ENCODE measurements at places on chromosomes 5 and 9.
A peak's percentile ranks its signal among the peaks of the same experiment; 100 is the strongest.

DNA sequence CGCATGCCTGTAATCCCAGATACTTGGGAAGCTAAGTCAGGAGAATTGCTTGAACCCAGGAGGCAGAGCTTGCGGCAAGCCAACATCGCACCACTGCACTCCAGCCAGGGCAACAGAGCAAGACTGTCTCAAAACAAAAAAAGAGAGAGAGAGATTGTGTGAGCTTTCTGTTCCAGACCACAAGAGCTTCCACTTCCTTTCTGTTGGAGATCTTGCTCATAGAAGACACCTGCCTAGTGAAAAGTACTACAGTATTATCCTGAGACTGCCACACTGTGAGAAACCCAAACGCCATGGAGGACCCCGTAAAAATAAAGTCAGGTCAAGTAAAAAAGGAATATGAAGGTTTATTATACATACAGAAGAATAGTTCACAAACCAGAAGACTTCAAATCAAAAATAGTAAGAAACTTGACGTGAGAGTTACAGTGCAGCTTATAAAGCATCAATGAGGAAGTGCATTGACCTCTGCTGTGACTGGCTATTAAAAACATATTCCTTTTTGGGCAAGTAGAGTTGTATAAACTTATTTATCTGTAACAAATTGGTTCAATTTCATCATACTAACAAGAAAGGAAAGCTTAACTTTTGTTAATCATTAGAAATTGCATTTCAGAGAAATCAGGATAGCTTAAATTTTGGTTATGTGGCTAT, 4.3 kb upstream of the EMB start:
- DNase-seq: no peak

- DNase-seq: no peak
Observed at GRCh38 chr5:118988866-118989180, 476 bp upstream of the DTWD2 start.

DNA sequence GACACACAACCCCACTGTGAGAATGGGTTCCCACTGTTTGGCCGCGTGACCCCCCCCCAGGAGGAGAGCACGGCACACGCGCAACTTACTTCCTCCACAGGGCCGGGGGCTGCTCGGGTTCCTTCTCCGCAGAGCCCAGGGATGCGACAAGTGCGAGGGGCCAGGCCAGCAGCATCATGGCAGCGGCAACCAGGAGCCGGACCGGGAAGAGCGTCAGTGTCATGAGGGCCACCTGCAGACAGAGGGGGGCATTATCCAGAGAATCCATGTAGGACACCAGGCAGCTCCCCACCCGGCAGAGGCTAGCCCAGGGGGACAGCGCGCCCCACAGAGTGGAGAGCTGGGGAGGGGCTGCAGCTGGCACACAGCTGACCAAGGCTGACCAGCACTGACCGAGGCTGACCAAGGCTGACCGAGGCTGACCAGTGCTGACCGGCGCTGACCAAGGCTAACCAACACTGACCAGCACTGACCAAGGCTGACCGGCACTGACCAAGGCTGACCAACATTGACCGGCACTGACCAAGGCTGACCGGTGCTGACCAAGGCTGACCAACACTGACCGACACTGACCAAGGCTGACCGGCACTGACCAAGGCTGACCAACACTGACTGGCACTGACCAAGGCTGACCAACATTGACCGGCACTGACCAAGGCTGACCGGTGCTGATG, 22.3 kb downstream of the LPCAT1 start:
- DNase-seq: no peak

DNA sequence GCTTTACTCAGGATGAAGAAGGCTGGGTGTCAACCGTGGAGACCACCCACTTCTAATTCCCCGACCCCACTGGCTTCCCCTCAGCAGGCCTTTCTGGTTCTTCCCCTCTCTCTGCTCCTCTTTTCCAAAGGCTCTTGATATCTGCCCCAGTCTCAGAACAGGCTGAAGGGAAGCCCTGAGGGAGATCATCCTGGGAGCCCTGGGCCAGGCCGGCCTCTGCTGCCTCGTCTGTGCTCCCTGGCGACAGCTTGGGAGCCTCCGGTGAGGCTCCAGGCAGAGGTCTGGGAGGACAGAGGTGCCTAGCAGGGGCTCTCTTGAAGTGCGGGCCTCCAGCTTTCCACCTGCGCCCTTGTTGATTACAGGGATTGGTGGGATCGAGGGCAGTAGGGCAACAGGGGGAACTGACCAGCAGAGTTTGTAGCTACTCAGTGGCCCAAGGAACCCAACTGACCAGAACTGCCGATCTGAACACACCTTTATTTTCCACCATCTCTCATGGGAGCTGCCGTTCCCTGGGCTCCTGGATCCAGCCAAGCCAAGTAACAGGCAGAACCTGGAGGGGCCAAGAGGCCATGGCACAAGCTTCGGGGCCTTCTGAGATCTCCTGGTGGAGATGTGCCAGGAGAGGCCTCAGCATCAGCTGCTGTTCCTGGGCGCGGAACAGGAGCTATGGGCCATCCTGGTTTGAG, 198.5 kb downstream of the CACNA1B start:
- no peak for DNase-seq

- DNase-seq: no peak
Observed at GRCh38 chr5:176870110-176870591, 29.0 kb downstream of the HK3 start.

DNA sequence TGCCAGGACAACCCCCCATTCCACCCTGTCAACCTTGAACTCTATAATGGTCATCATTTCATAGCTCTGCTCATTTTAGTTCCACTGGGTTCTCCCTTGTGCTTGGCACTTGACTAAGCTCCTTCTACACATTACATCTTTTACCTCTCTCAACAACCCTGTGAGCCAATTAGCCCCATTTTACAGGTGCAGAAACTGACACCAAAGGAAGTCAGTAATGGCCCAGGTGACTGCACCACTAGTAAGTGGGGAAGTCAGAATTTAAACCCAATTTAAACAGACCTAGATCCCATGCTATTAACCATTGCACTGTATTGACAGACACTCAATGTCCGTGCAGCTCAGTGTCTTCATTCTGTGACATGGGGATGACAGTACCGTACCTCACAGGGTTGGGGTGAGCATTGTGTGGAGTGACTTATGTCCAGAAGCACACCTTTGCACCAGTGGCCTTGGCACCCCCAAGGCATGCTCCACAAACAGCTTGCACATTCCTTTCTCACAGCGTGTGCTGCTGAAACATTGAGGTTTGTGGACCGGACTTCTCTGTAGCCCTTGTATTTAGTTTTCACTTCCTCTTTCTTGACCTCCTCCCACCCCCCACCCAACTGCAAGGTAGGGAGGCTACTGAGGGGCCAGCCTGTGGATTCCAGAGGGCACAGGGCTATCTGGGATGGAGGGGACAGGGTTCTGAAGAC, 23.1 kb downstream of the IRF1 start:
- no peak for DNase-seq

- DNase-seq: no peak
Observed at GRCh38 chr9:113343732-113344231, 3.7 kb upstream of the WDR31 start.

DNA sequence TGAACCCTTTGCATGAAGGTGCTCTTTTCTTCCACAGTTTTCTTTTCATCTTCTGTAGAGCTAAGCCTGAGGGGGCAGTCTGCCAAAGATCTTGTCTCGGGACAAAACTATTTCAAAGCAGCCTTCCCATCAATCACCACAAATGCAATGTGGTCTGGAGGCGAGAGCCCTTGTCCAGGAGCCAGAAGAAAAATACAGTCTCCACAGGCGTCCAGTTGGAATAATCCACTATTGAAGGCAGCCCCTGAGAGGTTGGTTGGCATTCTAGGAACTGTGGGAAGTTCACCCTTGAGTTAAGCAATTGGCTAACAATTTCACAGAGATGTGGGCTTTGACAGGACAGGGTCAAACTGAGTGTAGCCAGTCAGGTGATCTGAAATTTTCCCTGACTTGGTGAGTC, 72.0 kb downstream of the SEMA6A start:
- DNase-seq: no peak

- no peak for DNase-seq
Observed at GRCh38 chr9:132163457-132163875, 1.6 kb downstream of the NTNG2 start.

GRCh38 chr9:104240890-104241289, 146.8 kb downstream of the SMC2 start:
- no peak for DNase-seq

GRCh38 chr5:124980163-124980941, 233.9 kb upstream of the ZNF608 start:
- DNase-seq: no peak

DNA sequence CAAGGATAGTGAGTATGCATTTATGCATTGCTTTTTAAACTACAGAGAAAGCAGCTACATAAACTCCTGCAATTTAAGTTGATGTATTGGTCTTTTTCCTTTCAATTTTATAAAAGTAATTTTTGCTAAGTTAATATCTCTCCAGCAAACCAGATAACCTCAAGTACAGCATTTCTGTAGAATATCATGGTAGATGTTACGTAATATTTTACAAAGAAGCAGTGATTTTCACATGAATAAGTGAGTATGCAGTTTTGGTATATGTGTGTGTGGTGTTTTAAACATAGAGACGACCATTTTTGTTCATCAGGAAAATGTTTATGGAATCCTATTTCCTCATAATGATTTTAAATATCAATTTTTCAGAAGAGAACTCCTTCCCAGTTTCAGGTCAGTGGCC, 118.9 kb downstream of the INSYN2B start:
- DNase-seq: no peak

GRCh38 chr9:86945728-86946200, 1.5 kb downstream of the GAS1 start:
- DNase-seq: no peak

DNA sequence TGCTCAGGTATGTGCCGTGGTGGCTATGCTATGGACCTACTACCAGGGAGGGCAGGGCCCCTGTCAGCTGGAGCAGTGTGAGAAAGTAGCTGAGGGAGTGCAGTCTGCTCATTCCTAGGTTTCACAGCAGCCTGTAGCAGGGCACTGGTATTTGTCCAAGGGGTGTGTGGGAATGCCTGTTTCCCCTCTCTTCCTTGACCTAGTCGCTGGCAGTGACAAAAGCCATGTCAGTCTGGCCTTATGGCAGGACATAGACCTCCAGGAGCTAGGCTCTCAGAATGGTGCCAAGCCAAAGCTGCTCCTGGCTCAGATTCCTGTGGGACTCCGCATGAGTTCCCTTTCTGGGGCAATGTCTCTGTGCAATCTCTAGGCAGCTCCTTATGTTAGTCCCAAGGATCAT, 253.9 kb upstream of the TYRP1 start:
- DNase-seq: no peak

DNA sequence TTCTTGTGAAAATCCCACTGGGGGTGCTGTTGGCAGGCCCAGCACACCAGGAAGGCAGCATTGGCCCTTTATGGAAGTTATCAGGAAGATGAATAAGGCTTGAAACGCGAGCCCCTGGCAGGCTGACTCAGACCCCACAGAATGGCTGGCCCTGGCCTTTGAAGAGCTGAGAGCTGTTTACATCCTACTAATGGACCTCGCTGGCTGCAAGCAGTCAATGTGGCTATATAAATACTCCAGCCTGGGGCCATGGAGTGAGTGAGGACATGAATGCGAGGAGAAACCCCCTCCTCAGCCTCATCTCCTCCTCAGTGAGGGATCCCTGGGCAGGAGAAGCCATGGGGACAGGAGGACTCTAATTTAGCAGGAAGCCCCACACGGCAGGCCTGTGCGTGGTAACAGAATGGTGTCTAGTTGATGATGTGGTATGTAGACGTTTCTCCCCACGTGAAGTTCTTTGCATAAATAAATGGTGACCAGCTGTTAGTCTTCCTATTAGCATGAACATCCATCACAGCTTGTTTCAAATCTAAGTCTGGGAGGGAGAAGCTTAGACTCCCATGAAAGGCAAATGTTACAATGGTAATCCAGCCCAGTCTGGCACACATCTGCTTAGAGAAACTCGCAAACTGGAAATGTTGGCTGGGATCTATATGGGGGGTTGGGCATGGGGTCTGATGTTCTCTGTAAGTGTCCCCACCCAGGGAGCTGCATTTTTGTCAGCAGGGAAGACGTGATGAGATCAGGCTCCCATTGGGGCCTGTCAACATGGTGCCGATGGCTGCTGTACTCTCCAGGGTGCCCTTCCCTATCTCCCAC, 175.1 kb upstream of the PITX1 start:
- DNase-seq: no peak

DNA sequence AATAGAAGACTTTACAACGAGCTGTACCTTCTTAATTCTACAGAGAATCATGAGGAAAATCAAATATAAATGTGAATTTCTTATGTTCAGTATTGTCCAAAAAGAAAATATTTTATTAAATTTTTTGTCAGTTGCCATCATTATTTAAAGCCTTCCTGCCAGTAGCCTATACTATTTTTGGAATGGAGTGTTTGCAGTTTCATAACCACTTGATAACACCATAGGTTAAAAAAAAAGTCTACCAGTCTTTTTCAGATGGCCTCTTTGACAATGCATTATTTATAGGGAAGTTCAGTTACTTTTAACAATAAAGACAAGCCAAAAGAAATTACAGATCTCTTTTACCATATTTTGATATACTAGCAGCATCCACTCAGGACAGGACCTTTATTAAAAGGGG, 80.3 kb upstream of the CCDC152 start:
- no peak for DNase-seq

GRCh38 chr5:80117446-80117845, 82.3 kb downstream of the THBS4 start:
- no peak for DNase-seq

GRCh38 chr9:127733614-127734013, 1.5 kb downstream of the TOR2A start:
- DNase-seq: no peak

GRCh38 chr5:68534131-68534940, 318.8 kb downstream of the PIK3R1 start:
- no peak for DNase-seq

DNA sequence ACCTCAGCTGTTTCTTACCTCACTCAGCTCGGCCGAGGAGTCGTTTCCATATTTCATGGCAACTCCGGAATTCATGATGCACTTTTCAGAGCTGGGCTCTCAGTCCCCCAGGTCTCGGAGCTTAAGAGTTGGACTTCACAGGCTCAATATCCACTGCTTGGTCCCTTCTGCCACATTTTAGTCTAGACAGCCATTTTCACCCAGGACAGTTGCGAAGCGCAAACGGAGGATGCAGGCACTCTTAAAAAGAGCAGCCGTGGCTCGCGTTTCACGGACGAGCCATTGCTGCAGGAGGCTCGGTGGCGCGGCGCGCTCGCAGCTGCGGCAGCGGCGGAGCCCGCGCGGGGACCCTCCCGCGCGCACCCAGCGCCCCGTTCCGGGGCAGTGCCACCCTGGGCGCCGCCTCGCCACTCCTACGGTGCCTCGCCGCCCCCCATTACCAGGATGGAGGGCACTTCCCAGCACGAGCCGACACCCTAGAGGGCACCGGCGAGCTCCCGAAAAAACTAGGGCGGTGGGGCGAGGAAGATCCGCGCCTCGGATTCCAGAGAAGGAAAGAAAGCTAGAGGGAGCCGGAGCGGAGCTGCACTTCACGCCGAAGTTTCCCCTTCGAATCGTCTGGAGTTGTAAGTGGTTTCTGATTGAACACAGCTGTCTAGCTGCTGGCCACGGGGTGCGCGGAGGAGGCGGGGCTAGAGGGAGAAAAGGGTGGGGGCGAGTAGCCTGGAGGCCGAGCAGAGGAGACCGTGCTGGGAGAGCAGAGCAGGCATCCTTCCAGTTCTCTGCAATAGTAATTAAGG, 140.3 kb downstream of the TSSK1B start:
- peak; percentile 31 for DNase-seq

- DNase-seq: no peak
Observed at GRCh38 chr5:175922192-175922885, 45.8 kb downstream of the THOC3 start.

- DNase-seq: no peak
Observed at GRCh38 chr5:67065237-67065636, 131.4 kb downstream of the CD180 start.

All from stimulated activated CD8-positive, alpha-beta memory T cell treated with anti-CD3 and anti-CD28 coated beads, Interleukin-7, amount 100 ng/mL, for 1 hour (primary cell).